ENCODE measurements at places on chromosomes 11 and 22.
A peak's percentile ranks its signal among the peaks of the same experiment; 100 is the strongest.

DNA sequence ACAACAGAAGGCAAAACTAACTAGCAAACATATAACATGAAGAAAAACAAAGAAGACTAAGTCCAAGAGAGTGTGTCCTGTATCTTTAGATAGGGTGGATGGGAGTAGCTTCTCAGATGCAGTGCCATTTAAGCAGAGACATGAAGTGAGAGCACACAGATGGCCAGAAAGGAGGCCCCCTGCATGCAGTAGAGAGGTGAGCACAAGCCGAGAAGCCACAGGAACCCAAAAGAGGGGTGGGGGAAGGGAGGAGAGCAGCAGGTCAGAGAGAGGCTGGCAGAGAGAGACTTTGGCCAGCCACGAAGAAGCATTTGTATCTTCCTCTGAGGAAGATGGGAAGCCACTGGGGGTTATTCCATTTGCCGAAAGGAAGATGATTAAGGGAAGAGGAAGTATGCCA, 86.7 kb downstream of the NTM start:
- no peak for DNase-seq

GRCh38 chr11:14424096-14424495, 65.1 kb upstream of the RRAS2 start:
- DNase-seq = no peak

DNA sequence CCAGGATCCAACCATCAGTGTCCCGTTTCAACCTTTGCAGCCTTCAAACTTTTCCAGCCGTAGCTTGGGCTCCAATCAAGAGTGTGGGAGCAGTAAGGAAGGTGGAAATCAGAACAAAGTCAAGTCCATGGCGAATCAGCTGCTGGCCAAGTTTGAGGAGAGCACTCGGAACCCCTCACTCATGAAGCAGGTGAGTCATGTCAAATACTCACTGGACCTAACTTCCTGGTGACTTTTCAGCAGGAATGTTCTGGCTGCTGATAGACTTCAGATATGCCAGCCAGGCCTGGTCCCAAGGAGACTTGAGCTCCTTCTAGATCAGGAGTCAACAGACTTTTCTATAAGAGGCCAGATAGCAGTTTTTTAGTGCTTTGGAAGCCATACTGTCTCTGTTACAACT, 129.0 kb downstream of the MICAL2 start:
- no peak for DNase-seq

GRCh38 chr11:65585396-65586246, 9.8 kb downstream of the EHBP1L1 start:
- no peak for DNase-seq

- DNase-seq = no peak
Observed at GRCh38 chr11:14376920-14377319, 17.9 kb upstream of the RRAS2 start.

DNA sequence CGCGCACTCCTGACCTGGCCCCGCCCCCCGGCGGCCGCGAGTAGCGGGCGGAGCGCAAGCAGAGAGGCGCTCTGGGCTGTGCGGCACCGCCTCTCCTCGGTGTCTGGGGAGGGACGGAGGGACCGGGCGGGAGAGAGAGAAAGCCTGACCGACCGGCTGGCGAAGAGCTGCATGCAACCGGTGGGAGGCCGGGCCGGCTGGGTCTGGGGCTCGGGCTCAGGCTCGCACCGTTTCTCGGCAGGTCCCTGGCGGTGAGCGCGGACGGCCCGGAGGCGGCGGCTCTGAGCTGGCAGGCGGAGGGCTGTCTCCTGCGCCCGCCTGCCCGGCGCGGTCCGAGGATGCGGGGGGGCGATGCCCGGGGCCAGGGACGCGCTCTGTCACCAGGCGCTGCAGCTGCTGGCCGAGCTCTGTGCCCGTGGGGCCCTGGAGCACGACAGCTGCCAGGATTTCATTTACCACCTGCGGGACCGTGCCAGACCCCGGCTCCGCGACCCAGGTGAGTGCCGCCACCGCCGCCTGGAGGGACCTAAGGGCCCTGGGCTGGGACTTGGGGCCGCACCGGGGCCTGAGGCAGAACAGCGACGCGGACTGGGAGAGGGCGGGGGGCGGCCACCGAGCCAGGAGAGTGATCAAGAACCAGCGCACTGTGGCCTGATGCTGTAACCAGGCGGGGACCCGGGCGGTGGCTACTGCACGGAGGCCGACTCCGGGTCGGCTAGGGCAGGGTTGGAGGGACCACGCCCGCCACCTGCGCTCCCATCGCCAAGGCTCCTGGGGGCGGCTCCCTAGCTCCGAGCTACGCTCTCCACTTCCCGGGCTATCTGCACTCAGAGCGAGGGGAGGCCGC, at the start of gene SYT9:
Gene SYT9, plus strand, starts transcription at position 69 of the 847 bp plus-strand sequence. Its CDS starts 283 bp downstream, at position 352.
- DNase-seq = no peak

DNA sequence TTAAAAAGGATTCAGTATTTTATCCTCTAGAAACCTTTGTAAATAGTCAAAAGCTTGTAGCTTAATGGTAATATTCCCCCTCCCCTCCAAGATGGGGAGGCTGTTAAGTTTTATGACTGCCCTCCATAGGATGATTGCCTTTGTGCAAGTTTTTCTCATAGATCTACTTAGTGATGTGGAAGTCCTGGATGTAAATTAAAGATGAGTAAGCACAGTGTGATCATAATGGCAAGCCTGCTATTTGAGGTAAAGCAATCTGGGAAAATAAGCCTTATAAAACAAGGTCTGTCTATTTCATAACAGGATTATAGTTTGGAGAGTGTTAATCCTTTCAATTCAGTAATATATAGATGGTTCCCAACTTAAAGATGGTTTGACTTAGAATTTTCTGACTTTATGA, 216.3 kb downstream of the DDX10 start:
- DNase-seq = no peak

GRCh38 chr22:38345782-38346181, 28.5 kb upstream of the CSNK1E start:
- no peak for DNase-seq

DNA sequence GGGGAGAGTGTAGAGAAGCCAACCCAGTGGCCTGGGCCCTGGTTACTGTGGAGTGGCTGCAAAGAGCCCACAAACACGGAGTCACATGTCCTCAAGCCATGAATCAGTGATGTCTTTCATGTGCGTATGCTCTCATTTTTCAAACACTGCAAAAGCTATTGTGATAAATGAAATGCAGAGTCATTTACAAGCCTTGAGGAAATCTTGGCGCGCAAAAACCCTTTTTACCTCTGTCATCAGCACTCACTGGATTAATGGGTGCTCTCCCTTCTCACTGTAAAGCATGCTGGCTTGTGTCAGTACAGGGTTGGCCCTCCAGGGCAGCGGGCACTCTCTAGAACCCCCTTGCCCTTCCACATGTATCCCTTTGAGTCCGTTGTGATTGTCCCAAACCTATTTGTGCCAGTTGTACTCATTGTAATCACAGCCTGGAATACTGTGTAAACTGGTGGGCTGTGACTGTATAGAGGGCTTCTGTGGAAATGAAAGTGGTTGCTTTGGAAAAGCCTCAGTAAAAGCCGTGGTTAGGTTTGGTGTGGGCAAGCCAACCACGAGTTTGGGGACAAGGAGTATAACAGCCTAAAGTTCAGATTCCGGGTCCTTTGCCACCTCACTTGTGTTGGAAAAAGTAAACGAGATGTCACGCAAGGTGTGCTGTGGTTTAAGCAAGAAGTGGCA, 10.4 kb downstream of the GNAZ start:
- no peak for DNase-seq

- DNase-seq = no peak
Observed at GRCh38 chr11:12818333-12819015, 144.3 kb downstream of the TEAD1 start.

GRCh38 chr11:69894181-69894611, 75.0 kb upstream of the FGF3 start:
- DNase-seq = no peak

DNA sequence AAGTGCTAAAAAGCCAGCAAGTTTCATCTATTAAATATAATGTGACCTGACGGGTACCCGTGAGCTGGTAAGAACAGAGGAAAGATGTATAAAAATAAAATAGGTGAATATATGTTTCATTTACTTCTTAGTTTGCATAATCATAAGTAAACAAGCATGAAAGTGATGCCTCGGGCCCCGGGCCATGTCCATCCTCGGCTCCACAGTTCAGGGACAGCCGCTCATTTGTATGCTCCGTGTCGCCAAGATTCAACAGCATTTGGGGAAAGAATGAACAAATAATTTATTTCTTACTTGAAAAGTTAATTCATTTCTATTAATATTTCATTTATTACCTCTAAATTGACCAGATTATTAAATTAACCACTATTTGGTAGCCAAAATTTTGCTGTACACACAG, 251.8 kb downstream of the NTM start:
- no peak for DNase-seq

GRCh38 chr22:31876156-31876920, 68.0 kb upstream of the YWHAH start:
- DNase-seq = no peak

DNA sequence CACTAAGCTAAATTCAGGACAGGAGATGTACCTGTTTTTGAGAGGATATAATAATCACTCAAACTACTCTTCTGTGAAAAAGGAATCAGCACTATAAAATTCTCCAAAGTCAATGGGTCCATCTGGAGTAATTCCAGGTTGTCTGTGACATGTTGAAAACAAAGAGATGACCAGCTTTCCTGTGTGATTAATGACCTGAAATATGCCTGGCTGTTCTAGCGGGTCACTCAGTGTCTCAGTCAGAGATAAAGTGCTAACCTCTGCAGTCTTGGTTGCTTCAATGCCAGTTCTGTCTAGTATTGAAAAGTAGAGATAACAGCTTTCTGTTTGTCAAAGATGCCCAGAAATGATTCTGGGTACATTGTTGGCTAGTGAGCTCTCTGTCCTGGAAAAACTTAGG, 722.6 kb upstream of the TENM4 start:
- no peak for DNase-seq

DNA sequence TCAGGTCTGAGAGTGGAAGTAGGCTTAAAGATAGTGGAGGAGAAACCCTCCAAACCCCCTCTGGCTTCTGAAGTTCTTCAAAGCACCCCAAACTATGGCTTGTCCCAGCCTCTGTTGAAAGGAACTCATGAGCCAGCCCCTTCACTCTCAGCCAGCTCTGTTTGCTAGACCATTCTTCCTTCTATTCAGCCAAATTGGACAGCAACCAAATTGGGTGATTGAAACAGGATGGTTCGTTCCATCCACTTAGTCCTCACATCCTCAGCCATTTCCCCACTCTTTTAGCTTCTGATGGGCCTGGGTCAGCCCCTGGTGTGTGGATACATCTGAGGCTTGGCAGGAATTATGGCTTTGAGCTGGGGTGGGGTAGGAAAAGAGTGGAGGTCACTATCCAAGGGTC, 4.5 kb downstream of the HTR3A start:
- DNase-seq = no peak

- DNase-seq = no peak
Observed at GRCh38 chr11:67344264-67344663, 9.1 kb downstream of the POLD4 start.

- no peak for DNase-seq
Observed at GRCh38 chr11:61155312-61155711, 5.9 kb downstream of the VPS37C start.

DNA sequence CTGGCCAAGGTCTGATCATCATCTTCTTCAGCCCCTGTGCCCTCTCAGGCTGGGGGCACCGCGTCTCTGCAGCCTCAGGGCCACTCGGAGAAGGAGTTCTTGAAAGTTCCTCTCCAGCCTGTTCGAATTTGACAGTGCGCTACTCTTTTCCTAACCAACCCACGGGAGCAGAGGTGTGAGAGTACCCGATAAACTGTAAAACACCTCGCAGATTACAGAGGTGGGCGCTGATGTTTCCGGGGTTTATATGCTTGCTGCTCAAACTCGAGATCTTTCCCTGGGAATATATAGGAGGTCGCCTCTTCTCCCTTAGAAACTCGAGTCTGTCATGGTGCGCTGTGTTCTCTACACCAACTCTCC, 515 bp downstream of the CTR9 start:
- no peak for DNase-seq

DNA sequence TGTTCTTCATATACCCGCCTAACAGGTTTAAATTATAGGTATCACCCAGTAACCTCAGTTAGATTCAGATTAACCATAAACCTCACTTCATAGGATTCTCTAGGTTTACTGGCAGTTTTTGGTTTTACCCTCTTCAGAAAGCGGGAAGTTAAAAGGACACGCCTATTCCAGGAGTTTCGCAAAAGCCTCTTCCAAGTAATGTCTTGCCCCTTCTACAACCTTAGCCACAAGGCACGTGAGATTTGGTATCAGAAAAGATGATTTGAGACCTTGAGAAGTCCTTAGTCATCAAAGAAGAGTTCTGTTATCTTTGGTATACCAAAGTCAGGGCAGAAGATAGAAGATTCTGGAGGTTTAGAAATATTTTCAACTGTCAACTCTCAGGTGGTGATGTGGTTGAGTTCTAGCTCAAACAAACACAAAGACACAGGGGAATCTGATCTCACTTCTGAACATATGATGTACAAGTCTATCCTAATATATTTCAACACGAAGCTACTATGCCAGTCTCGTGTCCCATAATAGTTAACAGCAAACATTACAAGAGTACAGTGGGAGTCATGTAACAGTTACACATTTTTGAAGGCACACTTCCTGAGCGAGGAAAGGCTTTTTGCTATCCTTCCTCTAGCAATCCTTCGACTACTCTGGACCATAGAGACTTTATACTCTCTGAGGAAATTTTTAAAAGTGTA, 103.5 kb downstream of the USP35 start:
- DNase-seq = no peak

- no peak for DNase-seq
Observed at GRCh38 chr22:19638282-19639015, 75.9 kb upstream of the SEPTIN5 start.

- DNase-seq = no peak
Observed at GRCh38 chr22:43946384-43946667, 8.9 kb upstream of the SAMM50 start.

GRCh38 chr11:132452616-132453015, 1079.7 kb downstream of the OPCML start:
- no peak for DNase-seq

DNA sequence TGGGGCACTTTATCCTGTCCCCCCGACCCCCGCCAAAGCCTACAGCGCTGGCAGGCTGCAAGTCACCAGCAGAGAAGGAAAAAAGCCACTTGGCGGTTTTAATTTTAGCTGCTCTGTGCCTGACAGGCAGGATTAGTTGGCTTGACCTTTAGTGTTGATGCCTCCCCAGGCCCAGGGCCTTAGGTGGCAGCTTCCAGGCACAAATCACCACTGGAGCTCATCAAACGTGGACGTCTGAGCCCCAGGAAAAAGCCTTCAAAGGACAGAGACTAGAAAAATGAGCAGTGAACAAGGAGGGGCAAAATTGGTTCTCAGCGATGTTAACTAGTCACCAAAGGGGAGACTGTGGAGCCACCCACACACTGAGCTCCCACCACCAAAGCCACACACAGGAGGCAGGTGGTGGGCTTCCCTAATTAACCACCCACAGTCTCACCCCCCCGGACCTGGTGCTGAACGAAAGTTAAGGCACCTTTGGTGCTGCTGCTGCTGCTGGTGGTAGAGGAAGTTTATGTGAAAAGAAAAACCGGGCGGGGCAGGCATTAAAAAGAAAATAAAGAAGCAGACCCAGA, 4.4 kb upstream of the PYGM start:
- peak; percentile 39 for DNase-seq

All from stimulated activated CD8-positive, alpha-beta memory T cell treated with anti-CD3 and anti-CD28 coated beads, Interleukin-4, amount 100 ng/mL, for 4 hours (primary cell).